ENCODE measurements at places on chromosomes 2 and 18. TPM values are rescaled to one million over a fixed set of nuclear protein-coding genes. Genes with fewer than 3 reads are reported as not detected.

STPG4 gene
- 0.19 TPM for total RNA-seq

RIT2 gene
- total RNA-seq, result not detected

DNA sequence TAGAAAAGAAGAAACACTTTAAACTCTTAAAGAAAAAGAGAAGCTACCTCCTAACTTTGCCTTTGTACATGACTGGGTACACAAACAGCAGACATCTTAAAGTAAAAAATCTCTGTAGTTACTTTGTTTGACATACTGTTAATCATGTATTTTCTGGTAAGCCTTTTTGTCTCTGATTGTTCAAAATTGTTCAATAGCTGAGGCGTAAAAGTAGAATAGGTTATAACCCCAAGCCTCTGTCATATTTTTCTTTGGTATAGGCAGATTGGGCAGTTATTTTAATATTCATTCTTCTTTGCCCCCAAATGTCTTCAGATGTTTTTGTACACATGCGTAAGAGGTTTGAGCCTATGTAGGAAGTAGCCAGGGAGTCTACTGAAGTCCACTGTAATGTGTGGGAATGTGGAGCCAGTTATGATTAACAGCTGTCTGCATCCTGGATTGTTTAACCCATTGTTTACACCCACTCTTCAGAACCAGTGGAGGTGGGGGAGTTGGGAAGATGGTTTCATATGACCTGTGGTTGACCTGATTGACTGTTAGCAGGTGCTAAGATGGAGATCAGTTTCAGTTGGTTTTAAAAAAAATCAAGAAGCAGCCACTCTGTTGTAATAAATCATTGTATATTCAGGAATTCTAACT, 150.5 kb downstream of the TANC1 start:
- DNase-seq, result no peak
- peaks cover 8% of the 10 kb centered on the region for H3K4me1 ChIP-seq
- no peak overlapping the region for H3K4me3 ChIP-seq
- peaks cover 2% of the 10 kb centered on the region for H3K27me3 ChIP-seq
- no peaks in the 10 kb centered on the region for H3K36me3 ChIP-seq
- no peak overlapping the region for H3K27ac ChIP-seq

KCNF1 gene
- total RNA-seq, result not detected

CTLA4 gene
- 7.3 TPM for total RNA-seq

DNA sequence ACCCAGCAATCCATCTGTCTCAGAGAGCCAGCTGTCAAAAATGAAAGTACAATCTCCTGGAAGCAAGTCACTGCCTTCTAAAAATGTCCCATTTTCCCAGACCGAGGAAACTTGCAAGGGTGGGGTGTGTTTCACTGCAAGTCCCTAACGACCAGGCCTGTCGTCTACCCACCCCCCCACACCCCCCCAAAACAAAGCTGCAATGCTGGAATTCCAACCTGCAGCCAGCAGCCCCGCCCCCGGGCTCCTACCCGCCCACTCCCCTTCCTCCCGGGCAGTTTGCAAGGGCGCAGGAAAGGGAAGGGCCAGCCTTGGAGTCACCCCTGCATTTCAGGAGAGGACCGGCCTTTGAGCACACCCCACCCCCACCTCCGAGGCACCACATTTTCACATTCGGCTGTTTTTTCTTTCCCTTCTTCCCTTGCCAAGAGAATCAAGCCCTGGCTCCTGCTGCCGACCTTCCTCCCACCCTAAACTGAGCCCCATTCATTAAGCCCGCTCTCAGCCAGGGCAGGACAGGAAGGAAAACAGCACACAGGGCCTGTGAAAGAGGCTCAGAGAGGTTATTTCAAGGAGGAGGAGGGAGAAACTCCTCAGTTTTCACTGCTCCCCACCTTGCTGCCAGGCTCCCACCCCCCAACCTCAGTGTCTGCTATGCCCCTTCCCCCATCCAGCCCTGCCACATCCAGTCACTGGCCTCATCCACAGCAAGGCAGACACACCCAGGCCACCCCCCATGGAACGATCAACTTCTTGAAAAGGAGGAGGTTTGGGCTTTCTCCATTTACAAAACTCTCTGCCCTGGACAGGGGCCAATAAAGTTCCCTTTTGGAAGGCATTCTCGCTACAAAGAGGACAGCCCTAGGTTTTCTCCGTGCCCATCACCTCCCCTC, 11.3 kb downstream of the SMAD7 start:
- peak; percentile 28 for DNase-seq
- peak overlapping the region; percentile 91 for H3K4me3 ChIP-seq
- peaks cover 80% of the 10 kb centered on the region for H3K4me1 ChIP-seq
- peaks cover 54% of the 10 kb centered on the region for H3K36me3 ChIP-seq

IL1F10 gene
- not detected for total RNA-seq

- no peak overlapping the region for H3K27ac ChIP-seq
- H3K4me3 ChIP-seq, result no peak overlapping the region
- H3K36me3 ChIP-seq, result no peaks in the 10 kb centered on the region
- no peaks in the 10 kb centered on the region for H3K27me3 ChIP-seq
Observed at GRCh38 chr2:141399270-141399669, 731.5 kb downstream of the LRP1B start.

DNA sequence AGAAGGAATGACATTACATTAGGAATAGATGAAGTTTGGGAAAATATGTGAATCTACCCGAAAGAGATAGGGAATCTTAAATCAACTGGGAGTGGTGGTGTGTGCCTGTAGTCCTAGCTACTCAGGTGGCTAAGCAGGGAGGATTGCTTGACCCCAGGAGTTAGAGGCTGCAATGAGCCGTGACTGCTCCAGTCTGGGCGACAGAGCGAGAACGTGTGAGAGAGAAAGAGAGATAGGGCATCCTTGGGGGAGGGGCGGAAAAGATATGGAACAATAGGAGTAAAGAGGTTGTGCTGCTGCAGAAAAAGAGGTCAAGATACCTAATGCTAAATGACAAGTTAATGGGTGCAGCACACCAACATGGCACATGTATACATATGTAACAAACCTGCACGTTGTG, 47.1 kb upstream of the ADAM23 start:
- no peak for DNase-seq
- no peak overlapping the region for H3K4me3 ChIP-seq
- H3K4me1 ChIP-seq, result no peaks in the 10 kb centered on the region
- peaks cover 5% of the 10 kb centered on the region for H3K27me3 ChIP-seq

DNA sequence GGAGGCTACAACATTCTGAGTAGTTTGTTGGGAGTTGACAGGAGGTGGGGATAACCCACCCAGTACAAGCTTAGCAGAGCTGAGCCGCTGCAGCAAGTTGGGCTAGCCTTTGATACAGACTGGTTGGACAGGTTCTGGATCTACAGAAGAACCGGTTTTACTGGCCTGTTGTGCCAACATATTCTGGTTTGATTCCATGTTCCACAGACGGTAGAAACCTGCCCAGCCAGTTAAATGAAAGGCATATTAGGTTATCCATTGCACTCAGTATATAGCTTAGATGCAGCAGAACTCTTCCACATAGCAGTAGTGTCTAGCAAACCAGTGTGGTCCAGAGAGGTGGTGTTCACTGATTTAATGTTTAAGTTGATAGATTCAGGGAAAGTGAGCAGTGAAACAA, 19.3 kb upstream of the RBBP8 start:
- no peaks in the 10 kb centered on the region for H3K4me1 ChIP-seq
- H3K4me3 ChIP-seq, result no peak overlapping the region
- H3K27ac ChIP-seq, result no peak overlapping the region

GRCh38 chr18:9731380-9731779, 23.3 kb downstream of the RAB31 start:
- no peak overlapping the region for H3K4me3 ChIP-seq
- DNase-seq, result no peak
- H3K36me3 ChIP-seq, result no peaks in the 10 kb centered on the region
- peaks cover 46% of the 10 kb centered on the region for H3K27me3 ChIP-seq
- H3K27ac ChIP-seq, result no peak overlapping the region
- peaks cover 17% of the 10 kb centered on the region for H3K4me1 ChIP-seq

CXCR4 gene
- total RNA-seq, result 288 TPM

GRCh38 chr2:219552382-219553167, 8.7 kb downstream of the TMEM198 start:
- H3K4me3 ChIP-seq, result peak overlapping the region; percentile 76
- DNase-seq, result peak; percentile 90

GRCh38 chr2:172095905-172096625, 6.6 kb downstream of the DLX2 start:
- peaks cover 32% of the 10 kb centered on the region for H3K4me1 ChIP-seq
- peaks cover 86% of the 10 kb centered on the region for H3K27me3 ChIP-seq
- no peak for DNase-seq
- H3K27ac ChIP-seq, result peak overlapping the region; percentile 13

DNA sequence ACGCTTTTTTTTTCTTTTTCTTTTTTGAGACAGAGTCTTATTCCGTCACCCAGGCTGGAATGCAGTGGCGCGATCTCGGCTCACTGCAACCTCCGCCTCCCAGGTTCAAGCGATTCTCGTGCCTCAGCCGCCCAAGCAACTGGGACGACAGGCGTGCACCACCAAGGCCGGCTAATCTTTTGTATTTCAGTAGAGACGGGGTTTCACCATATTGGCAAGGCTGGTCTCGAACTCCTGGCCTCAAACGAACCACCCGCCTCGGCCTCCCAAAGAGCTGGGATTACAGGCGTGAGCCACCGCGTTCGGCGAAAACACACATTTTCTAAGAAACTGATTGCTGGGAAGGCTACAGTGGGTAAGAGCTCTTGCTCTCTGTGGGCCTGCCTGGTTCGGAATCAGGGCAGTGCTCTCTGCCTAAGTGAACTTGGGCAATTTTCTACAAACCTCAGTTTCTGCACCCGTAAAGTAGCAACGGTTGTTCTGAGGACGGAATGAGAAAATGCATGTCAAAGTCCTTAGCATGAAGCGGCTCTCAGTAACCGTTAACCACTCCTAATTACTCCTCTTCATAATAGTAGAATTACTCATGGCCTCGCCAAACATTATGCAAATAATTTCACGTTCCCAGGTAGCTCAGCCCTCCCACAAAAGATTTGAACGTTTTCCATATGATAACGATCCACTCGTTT, 1.0 kb upstream of the PMAIP1 start:
- peaks cover 16% of the 10 kb centered on the region for H3K36me3 ChIP-seq
- peak overlapping the region; percentile 94 for H3K27ac ChIP-seq
- no peak for DNase-seq
- no peaks in the 10 kb centered on the region for H3K27me3 ChIP-seq
- peaks cover 25% of the 10 kb centered on the region for H3K4me1 ChIP-seq
- peak overlapping the region; percentile 99 for H3K4me3 ChIP-seq

DNA sequence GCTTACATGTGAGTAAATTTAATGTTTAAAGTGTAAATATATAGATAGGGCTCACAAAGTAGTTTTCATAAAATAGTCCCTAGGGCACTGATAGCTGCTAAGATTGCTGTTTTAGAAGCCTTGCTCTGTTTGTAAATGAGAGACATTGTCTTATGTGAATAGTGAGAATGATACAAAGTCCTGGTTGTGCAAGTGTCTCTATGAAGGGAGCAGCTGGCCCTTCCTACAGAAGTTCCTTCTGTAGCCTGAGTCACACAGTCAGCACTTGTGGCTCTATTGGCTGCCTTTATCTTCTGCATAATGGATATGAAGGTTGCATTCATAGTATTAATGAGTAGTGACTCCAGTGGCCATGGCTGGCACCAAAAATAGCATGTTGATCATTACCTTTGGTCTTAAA, 279.7 kb downstream of the OSR1 start:
- H3K4me3 ChIP-seq, result no peak overlapping the region
- no peaks in the 10 kb centered on the region for H3K4me1 ChIP-seq

GRCh38 chr2:172305066-172305465, 122.3 kb upstream of the ITGA6 start:
- H3K36me3 ChIP-seq, result no peaks in the 10 kb centered on the region
- peaks cover 8% of the 10 kb centered on the region for H3K27me3 ChIP-seq
- no peaks in the 10 kb centered on the region for H3K4me1 ChIP-seq
- no peak for DNase-seq
- H3K4me3 ChIP-seq, result no peak overlapping the region

DNA sequence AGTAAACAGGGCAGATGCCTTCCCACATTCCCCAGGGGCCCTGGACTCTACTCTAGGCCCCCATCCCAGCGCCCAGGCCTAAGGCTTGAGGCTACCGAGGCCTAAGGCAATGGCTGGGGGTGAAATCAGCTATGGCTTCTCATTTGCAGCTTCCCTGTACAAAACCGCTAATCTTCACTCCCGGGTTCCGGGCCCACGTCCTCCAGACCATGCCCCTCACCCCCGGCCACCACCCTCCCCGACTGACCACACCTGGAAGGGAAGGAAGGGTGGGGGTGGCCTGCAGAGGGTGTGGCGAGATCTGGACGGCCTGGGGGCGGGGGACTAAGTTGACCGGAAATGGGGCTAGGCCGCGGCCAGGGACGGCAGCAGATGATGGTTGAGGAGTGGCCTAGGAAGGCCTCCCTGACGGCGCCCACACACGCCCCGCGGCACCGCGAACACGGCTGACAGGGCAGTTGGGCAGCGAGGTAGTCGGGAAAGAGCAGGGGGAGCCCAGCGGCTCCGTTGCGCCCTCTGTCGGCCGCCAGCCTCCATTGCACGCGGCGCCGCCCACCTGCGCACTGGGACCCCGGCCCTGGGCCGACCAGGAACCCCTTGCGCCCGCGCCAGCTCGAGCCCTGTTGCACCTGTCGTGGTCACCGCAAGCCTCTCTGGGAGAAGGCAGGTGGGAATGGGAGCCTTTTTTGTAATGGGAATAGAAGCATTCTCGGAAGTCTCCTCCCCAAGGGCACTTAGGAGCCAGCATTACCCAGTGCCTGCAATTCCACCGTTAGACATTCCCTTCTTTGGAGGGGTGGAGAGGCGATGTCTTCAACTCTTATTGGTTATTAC, 117.1 kb upstream of the STPG4 start:
- H3K4me1 ChIP-seq, result no peaks in the 10 kb centered on the region
- H3K36me3 ChIP-seq, result no peaks in the 10 kb centered on the region
- DNase-seq, result peak; percentile 75
- H3K4me3 ChIP-seq, result peak overlapping the region; percentile 69
- H3K27ac ChIP-seq, result no peak overlapping the region

DNA sequence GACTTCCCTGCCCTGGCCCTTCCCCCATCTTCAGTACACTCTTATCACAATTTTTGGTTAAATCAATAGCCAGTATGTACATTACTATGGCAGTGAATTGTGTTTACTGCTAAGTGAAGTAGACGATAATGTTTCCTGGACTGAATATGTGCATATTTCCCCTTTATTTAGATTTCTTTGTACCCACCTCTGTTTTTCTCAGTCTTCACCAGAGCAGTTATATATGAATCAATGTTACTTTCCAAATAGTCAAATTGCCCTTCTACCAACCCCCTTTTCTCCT, 97.1 kb upstream of the HS6ST1 start:
- no peak for DNase-seq
- H3K4me3 ChIP-seq, result no peak overlapping the region
- no peak overlapping the region for H3K27ac ChIP-seq
- no peaks in the 10 kb centered on the region for H3K4me1 ChIP-seq
- H3K27me3 ChIP-seq, result no peaks in the 10 kb centered on the region
- H3K36me3 ChIP-seq, result no peaks in the 10 kb centered on the region

- DNase-seq, result no peak
- H3K27ac ChIP-seq, result no peak overlapping the region
Observed at GRCh38 chr2:157229572-157229971, 27.9 kb upstream of the GALNT5 start.

FOXD4L1 gene
- total RNA-seq, result 0.47 TPM

NEURL3 gene
- total RNA-seq, result not detected

All from activated naive CD8-positive, alpha-beta T cell treated with anti-CD3 and anti-CD28 coated beads, Interleukin-2, amount 10 ng/mL, durations not matched to agents 7 days and 5 days (primary cell).